ENCODE measurements at places on chromosomes 11 and 22.

DNA sequence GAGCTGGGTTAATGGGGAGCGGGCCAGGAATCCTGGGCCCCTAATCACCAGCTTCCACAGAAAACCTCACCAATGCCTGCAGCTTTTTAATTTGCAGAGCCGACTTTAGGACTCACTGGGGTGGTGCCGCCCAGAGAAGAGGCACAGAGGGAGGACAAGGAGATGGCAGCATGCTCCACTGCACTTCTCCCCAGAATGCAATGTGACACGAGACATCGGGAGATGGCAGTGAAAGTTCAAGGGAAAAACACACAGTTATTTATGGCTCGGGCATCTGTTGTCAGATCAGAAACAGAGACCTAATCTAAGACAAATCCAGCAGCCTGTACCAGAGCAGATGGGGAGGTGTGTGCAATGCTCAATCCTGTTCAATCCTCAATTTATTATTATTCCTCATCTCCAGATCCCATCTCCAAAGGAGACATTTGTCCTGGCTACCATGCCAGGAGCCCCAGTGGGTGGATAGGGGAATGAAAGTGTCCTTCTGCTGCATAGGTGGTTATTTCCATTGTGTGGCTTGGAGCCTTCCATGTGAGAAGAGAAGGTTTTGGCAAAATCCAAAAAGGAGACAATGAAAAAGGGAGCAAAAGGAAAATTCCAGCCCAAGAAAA is 250.0 kb downstream of the NXPE2 start:
- DNase-seq, result no peak

GRCh38 chr11:119237515-119237914 is 31.4 kb downstream of the CBL start:
- no peak for DNase-seq

GRCh38 chr11:128915149-128915521 is 24.0 kb downstream of the KCNJ5 start:
- DNase-seq, result no peak

- no peak for DNase-seq
Measured at GRCh38 chr11:35358391-35358790, 61.0 kb downstream of the SLC1A2 start.

DNA sequence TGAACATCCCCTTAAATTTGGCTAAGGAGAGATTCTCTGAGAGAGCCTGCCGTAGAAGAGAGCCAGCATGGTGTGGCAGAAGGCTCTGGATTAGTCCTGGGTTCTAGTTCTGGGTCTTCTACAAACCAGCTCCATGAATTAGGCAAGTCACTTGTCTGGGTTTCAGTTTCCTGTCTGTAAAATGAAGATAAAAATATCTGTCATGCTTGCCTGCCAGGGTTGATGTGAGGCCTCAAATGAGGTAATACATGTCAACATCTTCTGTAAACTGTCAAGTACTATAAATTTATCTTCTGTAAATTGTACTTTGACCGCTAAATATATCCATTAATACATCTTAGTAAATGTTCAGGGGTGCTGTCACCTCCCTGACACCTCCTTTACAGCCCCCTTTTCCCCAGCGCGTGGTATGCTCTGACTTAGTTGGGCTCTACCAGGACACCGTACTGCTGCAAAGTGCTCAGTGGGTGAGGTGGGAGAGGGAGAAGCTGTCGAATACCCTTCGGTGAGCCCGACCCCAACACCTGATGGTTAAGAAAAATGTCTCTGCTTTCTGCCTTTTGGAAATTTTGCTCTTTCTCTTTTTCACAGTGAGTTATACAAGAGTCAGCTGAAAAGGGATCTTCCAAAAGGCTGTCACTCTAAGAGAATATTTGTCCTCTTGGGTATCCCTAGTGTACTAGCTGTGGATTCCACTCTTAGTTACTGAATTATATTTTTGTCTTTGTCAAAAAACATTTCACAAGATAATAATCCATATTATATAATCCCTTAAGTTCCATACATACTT is 15.0 kb downstream of the RBX1 start:
- DNase-seq, result no peak

- no peak for DNase-seq
Measured at GRCh38 chr22:22855617-22856308, 31.9 kb upstream of the IGLL5 start.

GRCh38 chr22:41681616-41682015 is 7.1 kb downstream of the SNU13 start:
- peak; percentile 43 for DNase-seq

DNA sequence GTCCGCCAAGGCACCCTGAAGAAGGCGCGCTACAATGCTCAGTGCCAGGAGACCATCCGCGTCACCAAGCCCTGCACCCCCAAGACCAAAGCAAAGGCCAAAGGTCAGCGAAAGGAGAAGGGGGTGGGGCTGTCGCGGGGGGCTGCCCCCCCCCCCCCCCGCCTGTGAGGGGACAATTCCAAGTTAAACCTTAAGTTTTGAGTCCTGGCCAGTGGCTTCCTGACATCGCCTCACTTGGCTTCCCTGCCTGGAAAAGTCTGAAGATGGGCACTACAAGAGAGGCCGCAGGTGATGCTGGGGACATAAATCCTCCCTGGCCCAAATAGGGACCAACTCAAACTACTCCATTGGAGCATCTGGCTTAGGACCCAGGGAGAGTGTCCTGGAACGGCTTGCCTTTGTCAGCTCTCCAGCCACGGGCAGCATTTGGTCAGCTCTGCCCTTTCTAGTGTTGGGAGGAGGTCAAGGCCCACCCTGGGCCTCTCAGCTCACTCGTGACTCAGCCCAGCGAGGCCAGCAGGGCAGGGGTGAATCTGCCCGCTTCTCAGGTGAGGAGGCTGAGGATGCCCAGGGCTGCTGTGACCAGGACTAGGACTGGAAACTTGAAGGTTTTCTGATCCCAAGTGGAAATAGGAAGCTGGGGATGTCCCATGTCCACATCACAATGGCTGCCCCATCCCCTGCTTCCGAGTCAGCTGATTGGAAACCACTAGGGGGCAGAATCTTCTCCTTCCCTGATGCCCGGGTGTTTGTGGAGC is 1.4 kb downstream of the MDK start:
- DNase-seq, result peak; percentile 57

DNA sequence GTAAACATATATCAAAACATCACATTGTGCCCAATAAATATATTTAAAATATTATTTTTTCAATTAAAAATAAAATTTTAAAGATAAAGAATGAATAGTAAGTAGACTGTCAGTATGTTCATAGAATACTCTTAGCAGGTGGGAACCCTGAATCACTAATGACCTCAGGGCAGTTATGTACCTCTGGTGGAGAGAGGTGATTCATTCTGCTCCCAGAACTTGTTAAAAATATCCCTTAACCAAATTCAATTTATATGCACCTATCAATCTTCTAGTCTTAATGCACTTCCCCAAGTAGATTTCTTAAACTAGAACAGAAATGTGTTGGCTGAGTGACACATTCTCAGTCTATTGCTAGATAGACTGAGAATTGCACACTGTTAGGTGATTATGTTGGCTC is 183.9 kb upstream of the SYN3 start:
- DNase-seq, result peak; percentile 26

DNA sequence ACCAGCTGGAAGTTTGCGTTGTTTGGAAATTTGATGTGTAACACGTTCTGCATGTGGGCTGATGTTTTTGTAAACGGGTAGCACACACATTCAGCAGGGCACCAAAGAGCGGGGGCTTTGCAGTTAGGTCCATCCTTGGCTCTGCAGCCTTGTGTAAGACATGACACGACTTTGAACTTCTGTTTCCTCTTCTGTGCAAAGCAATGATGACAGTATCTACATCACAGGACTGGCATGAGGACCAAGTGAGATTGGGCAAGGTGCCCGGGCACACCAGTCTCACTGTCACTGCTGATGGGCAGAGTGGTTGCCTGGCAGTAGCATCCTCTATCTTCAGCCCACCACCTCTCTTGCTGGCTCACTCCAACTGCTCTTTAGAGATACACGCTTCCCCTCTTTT is 3.3 kb downstream of the TCN2 start:
- DNase-seq, result no peak

Data from epithelial cell of esophagus (primary cell).